ENCODE measurements at places on chromosomes 16 and 17.

DNA sequence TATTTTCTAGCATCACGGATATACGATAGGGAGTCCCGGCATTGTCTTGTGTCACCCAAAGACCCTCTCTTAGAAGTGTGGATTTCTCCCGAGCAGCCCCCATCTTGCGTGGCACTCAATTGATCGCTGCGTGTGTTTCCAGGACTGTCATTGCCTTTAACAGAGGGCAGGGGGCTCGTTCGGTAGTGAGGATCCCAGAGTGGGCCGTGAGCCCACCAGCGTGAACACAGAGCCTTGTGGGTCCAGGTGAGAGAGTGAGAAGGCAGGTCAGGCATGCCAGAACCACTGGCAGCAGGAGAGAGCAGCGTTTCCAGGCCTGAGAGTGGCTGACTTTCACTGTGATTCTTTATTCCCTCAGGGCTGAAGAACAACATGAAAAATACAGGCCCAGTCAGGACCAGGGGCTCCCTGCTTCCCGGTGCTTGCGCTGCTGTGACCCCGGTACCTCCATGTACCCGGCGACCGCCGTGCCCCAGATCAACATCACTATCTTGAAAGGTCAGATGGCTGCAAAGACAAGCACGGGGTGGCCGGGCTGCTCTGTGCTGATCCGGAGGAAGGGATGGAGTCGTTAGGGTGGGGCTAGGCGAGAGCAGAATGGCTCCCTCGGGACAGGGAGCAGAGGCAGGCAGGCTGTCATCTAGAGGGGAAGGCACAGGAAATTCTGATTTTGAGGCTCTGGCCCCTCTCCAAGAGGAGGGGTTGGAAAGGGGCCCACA lies 22.4 kb downstream of the C1QTNF1 start:
- DNase-seq: no peak

DNA sequence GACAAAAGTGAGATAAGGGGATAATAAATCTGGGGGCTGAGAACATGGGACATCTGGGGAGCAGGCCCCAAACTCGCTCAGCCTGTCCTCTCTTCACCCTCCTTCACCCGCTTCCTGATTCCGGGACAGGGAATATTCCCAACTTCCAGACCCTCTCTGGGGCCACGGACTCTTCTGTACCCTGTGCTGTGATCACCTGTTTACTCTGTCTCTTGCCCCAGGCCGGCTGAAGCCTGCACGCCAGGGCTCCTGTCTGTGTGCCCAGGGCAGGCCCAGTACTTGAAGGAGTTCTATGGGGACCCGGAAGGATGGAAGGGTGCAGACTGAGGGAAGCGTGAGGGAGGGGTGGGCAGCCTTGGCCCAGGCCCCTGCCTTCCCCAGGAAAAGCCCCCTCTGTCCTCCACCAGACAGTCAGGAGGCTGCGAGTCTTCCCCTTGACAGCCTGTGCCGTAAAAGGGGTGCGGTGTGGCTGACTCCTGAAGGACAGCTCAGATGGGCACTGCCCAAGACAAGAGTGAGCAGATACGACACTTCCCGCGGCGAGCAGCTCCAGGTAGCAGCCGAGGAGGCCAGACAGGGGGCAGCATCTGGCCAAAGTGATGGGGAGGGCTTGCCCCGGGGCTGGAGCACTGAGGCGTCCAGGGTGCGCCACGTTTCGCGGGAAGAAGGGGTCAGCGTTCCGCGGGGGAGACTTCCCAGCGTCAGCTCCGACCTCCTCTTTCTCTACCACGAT lies 1.0 kb upstream of the CCNF start:
- DNase-seq: peak; percentile 74

DNA sequence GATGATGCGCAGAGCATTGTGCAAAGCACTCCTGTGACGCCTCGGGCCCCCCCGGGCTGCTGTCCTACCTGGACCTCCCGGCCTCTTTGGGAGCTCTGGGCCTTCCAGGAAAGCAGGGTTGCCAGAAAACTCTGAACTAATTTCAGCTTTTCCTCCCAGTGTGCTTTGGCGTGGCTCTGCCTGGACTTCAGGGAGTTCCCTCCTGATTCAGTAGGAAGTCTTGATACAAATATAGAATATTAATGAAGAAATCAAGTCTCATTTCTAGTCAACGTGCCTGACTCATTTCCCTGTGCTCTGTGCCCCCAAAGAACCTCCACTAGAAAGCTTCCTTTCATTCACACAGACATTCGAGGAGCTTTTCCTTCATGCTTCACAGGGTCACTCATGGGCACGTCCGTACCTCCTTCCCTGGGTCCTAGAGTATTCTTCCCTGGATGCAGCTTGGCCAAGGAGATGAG lies 84.0 kb upstream of the NOL11 start:
- DNase-seq: no peak

DNA sequence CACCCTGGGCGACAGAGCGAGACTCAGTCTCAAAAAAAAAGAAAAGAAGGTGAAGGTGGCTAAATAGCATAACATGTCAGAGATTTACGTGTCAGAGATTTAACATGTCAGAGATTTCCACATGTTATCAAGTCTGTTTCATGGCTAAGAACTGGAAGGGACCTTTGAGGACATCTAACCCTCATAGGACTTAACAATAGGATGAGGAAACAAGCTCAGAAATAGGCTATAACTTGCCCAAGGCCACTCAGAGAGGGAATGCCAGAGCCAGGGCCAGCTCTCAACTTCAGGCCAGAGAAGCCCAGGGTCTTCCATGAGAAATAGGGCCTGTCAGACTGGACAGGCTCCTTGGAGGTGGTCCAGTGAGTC lies 26.8 kb upstream of the ZNF629 start:
- DNase-seq: no peak

DNA sequence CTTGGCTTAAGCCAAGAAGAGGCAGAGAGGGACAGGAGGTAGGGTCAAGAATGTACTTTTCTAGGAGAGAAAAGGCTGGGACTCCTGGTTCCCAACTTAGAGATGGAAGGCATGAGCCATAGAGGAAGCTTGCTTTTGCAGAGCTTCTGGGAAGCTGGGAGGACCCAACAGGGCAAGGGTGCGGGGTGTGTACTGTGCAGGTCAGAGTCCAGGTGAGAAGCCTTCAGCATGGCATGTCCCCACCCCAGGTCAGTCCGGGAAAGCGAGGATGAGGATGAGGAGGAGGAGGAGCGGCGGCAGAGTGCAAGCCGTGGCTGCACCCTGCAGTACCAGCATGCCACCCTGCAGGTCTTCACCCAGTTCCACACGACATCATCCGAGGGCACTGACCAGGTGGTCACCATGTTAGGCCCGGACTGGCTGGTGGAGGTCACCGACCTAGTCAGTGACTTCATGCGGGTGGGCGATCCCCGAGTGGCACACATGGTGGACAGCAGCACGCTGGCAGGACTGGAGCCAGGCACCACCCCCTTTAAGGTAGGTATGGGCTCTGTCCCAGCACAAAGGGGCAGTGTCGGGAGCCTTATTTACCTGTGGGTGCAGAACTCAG lies 55.3 kb downstream of the TMEM132E start:
- DNase-seq: no peak

DNA sequence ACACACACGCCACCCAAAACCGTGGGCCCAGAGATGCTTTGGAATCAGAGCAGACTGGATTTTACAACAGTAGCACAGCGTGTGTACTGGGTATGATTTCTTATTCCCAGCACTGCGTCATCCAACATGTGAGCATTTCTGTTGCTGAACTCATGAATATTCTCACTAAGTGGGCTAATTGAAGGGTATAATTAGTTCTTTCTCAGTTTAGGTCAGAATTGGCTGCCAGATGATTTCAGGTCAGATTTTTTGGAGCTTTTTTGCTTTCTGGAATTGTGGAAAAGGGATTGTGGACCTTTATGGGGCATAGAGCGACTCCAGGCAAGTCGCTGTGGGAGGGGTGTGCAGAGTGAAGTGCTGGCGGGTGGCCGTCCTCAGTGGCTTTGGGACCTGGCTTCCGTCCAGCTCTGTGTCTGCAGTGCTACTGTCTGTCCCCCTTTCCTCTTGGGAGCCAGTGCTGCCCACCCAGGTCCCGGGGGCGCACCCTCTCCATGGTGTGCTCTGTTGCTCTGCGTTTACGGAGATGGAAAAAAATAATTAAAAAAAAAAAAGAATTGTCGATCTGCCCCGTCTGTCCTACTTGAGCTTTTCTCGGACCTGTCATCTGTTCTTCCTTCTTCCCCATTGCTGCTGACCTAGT lies 25.0 kb downstream of the FOXK2 start:
- DNase-seq: no peak

DNA sequence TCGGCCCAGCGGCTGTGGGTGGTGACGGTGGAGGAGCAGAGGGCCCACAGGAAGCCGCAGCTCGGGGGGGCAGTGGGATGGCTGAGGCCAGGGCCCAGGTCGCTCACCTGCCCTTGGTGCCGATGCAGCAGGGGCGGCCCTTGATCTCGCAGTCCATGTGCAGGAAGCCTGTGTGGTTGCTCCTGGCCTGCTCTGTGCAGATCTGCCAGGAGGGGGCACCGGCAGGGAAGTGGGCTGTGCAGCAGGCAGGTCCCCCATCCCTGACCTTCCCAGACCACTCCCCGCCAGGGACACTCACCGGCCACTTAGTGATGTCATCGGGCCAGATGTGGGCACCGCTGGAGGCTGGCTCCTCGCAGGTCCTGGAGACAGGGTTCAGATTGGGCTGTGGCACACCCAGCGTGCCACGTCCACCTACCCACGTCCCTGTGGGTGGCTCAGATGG lies 6.2 kb downstream of the AANAT start:
- peak; percentile 76 for DNase-seq

DNA sequence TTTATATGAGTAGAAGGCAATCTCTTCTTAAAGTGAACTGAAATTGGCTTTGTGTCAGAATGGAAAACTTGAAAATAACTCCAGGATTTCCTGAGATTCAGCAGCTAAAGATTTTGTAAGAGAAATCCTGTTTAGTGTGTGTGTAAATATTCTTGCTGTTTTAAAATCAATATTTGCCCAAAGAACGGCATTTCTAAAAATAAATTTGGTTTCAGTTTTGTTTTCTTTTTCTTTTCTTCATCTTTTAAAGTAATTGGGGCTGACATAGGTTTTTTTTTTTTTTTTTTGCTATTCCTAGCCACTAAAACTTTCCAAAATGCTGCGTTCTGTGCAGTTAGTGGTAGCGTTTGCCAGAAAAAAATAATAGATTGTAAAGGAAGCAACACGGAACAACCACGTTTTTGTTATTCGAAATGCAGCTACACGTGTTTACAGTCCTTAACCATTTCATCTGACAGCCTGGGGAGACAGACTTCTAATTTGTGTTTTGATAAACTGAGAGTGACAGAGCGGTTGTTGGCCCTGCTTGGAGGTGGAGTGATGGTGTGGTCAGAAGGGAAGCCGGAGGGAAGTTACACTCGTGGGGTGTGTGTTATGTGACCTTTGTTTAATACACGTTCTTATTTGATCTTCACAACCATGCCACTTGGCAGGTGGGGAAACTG lies 21.6 kb upstream of the SMPD3 start:
- no peak for DNase-seq

DNA sequence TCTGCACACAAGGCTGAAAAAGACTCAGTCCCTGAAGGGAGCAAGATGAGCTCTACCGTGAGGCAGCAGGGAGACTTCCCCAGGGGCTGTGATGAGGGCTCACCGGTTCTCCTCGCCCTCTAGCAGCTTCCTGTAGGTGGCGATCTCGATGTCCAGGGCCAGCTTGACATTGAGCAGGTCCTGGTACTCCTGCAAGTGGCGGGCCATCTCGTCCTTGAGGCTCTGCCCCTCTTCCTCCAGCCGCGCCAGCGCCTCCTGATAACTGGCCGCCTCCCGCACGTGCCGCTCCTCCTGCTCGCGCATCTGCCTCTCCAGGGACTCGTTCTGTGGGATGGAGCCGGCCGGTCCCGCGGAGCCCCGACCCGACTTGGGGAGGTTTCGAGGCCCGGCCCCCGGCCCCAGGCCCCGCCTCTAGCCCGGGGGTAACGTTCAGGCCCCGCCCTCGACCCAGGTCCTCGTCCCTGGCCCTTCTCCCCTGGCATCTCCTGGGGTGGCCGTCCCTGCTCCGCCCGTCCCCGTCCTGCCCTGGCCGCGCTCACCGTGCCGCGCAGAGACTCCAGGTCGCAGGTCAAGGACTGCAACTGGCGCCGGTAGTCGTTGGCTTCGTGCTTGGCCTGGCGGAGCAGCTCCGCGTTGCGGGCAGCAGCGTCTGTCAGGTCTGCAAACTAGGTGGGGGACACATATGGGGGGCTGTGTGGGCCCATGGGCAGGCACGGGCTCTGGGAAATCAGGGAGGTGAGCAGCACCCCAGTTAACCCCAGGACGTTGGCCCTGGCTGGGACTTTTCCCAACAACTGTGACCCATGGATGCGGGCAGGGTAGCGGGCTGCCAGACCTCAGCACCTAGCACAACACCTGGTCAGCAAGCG lies 3.9 kb downstream of the GFAP start:
- peak; percentile 90 for DNase-seq

DNA sequence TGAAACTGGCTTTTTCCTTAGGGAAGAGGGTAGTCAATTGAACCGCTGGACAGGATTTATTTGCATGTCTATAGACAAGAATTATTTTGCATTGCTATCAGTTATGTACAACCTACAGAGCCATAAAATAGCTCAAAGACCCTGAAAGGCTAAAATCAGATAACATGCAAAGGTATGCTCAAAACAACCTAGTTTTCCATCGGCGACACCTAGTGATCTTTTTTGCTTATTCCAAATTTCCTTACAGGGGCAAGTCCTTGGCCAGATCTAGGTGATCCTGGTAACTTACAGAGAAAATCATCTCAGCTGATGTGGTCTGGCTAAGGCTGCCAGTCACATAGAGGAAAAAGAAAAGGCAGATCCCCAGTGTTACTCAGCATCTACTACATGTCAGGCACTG lies 141.2 kb upstream of the RPL38 start:
- no peak for DNase-seq

DNA sequence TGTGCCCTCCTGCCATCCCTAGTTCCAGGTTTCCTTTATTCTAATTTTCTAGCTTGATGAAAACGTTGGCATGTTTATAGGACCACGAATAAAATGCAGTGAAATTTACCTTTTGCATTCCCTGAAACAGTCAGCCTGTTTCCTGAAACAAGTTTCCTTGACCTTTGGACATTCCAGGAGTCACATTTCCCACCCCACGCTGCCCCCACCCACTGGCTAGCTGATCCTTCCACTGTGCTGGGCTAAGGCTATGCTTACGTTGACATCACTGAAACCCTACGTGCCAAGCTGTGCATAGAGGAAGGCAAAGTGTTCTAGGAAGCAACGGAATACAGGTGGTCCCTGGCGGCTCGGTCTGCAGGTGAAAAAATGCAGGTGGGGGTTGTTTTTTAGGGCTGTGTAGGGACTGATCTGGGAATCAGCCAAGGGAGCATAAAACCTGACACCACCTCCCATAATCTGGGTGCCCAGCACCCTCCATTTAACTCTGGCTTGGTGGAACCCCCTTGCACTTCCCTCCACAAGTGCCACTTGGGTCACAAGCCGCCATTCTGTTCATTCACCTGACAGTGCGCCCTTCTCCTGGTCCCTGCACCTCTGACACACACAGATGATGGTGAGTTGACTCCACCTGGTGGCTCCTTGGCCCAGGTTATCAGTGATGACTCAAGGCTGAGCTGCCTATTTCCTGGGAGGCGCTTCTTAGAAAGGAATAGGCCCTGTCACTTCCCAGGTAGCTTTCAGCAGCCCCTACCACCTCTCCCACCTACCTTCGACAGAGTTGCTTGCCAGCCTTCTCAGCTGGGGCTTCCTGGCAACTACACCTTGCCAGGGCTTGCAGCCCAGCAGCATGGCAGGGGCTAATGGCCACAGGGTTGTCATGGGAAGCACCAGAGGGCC lies 83.7 kb downstream of the N4BP1 start:
- DNase-seq: peak; percentile 76
